ENCODE measurements at places on chromosomes 5 and 9. TPM values are rescaled to one million over a fixed set of nuclear protein-coding genes. Genes with fewer than 3 reads are reported as not detected.

The CD180 gene
- total RNA-seq, result not detected

The HAPLN1 gene
- not detected for total RNA-seq

The TGFBI gene
- 420 TPM for total RNA-seq

The ADAMTS16 gene
- total RNA-seq, result not detected

The OR1J2 gene
- total RNA-seq, result not detected

The STPG3 gene
- total RNA-seq, result not detected

The SPINK5 gene
- 0.95 TPM for total RNA-seq

The TLX3 gene
- not detected for total RNA-seq

The PCDHB10 gene
- total RNA-seq, result under 0.01 TPM
